ENCODE measurements at places on chromosomes 4 and X. TPM values are rescaled to one million over a fixed set of nuclear protein-coding genes. Genes with fewer than 3 reads are reported as not detected.

Gene SCFD2
- total RNA-seq = 12.8 TPM

Gene RAI2
- total RNA-seq = not detected

Gene NUDT11
- total RNA-seq = 11.8 TPM

Gene PCDH18
- 2.4 TPM for total RNA-seq

Gene FHIP1A
- total RNA-seq = 18.4 TPM

Gene KLHL4
- 1.4 TPM for total RNA-seq

Gene PSAPL1
- total RNA-seq = 0.14 TPM

Gene ZRSR2
- 6.1 TPM for total RNA-seq

Gene PDZD4
- 0.14 TPM for total RNA-seq

Gene ATP2B3
- not detected for total RNA-seq

Gene RTL3
- not detected for total RNA-seq

Gene SLC25A43
- 18.2 TPM for total RNA-seq

Gene QRFPR
- 2.4 TPM for total RNA-seq

Gene BEND2
- not detected for total RNA-seq

Gene ABCG2
- total RNA-seq = 0.60 TPM

Gene ALB
- not detected for total RNA-seq

Gene MAGEC3
- total RNA-seq = not detected

Gene BMP3
- 0.05 TPM for total RNA-seq

Gene GPRIN3
- not detected for total RNA-seq

Gene MAP7D2
- total RNA-seq = 0.37 TPM

Gene UBA1
- total RNA-seq = 217 TPM

Gene CMC4
- 19.6 TPM for total RNA-seq

Gene AADAT
- 4.4 TPM for total RNA-seq

Gene ATP8A1
- 0.74 TPM for total RNA-seq

Gene RRAGB
- 3.3 TPM for total RNA-seq

Gene EVC
- 5.5 TPM for total RNA-seq

Gene VCX3B
- not detected for total RNA-seq

Gene MSANTD1
- total RNA-seq = 0.14 TPM

Gene PABPC4L
- total RNA-seq = 0.37 TPM

Gene GUCY1B1
- total RNA-seq = 3.9 TPM

Gene HSD17B13
- not detected for total RNA-seq

Gene ETDB
- not detected for total RNA-seq

Gene TMPRSS11B
- total RNA-seq = 0.05 TPM

Gene YY2
- total RNA-seq = 0.74 TPM

Gene ZCCHC13
- not detected for total RNA-seq

Gene ZNF732
- 0.93 TPM for total RNA-seq

Gene NPNT
- 7.1 TPM for total RNA-seq

Gene MFAP3L
- 2.0 TPM for total RNA-seq

Gene RBM41
- total RNA-seq = 7.3 TPM

Gene DCLK2
- 0.19 TPM for total RNA-seq

Gene ESX1
- total RNA-seq = not detected

Gene AMER1
- 2.8 TPM for total RNA-seq

Gene SORCS2
- total RNA-seq = 0.93 TPM

Gene CLNK
- total RNA-seq = not detected

Gene VEGFC
- 26.8 TPM for total RNA-seq

Gene PNMA6A
- total RNA-seq = not detected

Gene ADH1B
- total RNA-seq = not detected

Gene SSX4
- total RNA-seq = not detected

Gene KCND1
- total RNA-seq = 0.14 TPM

Gene CCDC149
- 2.8 TPM for total RNA-seq

Gene IL3RA
- total RNA-seq = not detected

Gene ELK1
- 30.1 TPM for total RNA-seq

Gene MAGEA1
- total RNA-seq = not detected

Gene FAM13A
- 11.6 TPM for total RNA-seq

Gene GYPB
- not detected for total RNA-seq

Gene MAGEA12
- total RNA-seq = not detected

Gene PPEF2
- total RNA-seq = not detected

Gene TECRL
- total RNA-seq = not detected

All from airway epithelial cell (primary cell).